ENCODE measurements at places on chromosomes 3 and 15.

DNA sequence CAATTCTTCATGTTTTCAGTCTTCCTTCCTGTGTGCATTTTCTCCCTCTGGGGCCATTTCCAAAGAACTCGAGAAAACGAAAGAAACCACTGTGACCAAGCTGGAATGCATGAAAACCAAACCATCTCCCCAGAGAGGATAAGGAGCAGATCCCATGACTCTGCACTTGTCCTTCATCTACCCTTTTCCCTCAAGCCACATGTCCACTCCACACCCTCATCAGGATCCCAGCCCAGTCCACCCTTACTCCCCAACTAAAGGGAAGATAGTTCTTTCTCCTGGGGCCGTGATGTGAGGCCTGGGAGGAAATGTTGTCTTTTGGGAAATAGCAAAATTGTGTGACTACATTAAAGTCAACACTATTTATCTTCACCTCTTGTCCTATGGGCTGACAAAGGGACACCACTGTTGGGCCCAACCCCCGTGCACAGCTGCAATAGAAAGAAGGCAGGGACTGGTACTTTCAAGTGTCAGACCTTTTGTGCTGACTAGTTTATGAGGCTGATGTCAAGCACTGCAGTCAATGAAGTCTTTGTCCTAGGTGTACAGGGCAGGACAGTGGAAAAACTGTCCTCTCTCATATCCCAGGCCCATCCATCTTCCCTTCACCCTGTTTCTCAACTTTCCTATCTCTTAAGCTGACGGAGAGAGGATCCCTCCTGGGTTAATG, 487.1 kb upstream of the NR2F2 start:
- no peak for DNase-seq

- no peak for DNase-seq
Observed at GRCh38 chr3:29440413-29441305, 159.8 kb downstream of the RBMS3 start.

DNA sequence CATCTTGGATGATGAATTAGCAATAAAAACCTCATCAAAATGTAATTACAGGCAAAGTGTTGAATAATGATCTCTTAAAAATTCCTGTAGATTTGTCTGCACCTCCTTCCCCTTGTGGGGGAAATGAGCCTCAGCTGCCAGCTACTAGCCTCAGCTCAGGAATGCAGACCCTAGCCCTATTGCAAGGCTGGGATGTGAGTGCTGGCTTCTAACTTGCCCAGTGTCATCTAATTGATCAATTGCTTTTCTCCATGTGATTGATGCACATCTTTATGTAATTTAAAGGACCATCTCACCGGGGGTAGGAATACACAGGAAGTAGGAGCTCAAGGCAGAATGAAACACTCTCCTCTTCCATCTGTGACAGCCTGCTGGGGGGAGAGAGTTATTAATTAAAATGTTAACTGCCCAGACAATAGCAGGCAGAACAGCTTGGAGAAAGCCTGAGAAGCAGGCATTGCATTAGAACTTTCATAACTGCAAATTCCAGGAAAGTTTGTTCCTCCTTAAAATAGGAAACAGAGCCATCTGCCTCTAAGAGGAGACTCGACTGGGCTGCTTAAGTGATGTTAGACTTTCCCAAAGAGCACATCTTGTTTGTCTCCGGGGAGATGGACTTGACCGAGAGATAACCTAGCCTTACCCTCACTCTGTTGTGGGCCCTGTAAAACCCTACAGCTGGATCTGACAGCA, 69.6 kb downstream of the LRTM1 start:
- DNase-seq: no peak

- no peak for DNase-seq
Observed at GRCh38 chr3:39166134-39166710, 12.8 kb upstream of the CSRNP1 start.

DNA sequence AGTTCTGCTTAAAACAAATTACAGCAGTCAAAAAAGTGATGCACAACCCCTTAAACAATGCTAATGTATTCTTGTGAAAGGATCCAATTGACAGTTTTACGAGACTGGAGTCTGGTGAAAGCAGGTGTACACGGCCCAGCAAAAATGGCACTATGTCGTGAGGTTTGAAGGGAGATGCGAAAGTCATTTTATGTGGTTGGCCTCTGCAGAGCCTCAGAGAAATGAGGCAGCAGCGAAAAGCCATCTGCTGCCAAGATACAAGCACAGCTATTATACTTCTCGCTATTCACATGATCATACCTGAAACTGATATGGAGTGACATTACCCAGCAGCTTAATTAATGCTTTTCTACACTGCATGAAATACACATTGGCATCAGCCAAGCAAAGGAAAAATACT, 36.4 kb downstream of the MECOM start:
- no peak for DNase-seq

- DNase-seq: no peak
Observed at GRCh38 chr3:136022529-136023263, 57.2 kb downstream of the PPP2R3A start.

- DNase-seq: no peak
Observed at GRCh38 chr3:105385819-105386508, 19.3 kb downstream of the ALCAM start.

- DNase-seq: no peak
Observed at GRCh38 chr3:123372686-123373473, 76.0 kb downstream of the ADCY5 start.

- no peak for DNase-seq
Observed at GRCh38 chr15:69398491-69398891, 15.7 kb upstream of the KIF23 start.

DNA sequence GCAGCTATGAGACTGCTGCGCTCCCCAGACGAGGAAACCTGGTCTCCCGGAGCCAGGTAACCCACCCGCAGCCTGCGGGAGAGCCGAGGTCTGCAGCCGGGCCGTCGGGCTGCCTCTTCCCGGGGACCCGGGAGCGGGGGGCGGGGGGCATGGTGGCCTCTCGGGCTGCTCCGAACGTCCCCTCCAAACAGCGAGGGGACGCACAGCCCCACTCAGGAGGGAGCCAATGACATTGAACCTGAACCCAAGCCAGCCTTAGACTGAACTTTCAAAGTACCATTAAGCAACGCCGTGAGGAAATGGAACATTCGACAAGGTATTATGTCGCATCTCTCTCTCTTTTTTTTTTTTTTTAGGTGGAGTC, 29.8 kb upstream of the ALDH1A3 start:
- no peak for DNase-seq

GRCh38 chr3:190099099-190099498, 21.6 kb downstream of the P3H2 start:
- no peak for DNase-seq

DNA sequence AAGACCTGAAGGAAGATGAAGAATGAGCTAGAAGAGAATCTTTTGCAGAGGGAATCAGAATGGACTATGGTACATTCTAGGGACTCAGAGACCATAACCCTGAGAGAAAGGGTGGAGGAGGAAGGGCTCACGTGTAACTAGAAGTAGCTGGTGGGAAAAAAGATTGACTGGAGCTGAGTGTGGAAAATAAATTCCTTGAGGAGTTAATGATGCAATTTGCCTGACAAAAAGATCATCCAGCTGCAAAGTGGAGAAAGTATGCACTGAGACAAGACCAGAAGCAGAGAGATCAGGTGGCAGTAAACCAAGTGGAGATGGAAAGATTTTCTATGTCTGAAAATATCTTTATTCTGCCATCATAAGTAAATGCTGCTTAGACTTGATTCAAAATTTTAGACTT, 52.9 kb upstream of the TBL1XR1 start:
- no peak for DNase-seq

GRCh38 chr3:112228786-112229185, 65.2 kb downstream of the SLC9C1 start:
- no peak for DNase-seq

GRCh38 chr3:24523988-24524727, 29.5 kb upstream of the THRB start:
- DNase-seq: no peak

GRCh38 chr3:161230621-161231171, 9.6 kb downstream of the NMD3 start:
- DNase-seq: no peak

DNA sequence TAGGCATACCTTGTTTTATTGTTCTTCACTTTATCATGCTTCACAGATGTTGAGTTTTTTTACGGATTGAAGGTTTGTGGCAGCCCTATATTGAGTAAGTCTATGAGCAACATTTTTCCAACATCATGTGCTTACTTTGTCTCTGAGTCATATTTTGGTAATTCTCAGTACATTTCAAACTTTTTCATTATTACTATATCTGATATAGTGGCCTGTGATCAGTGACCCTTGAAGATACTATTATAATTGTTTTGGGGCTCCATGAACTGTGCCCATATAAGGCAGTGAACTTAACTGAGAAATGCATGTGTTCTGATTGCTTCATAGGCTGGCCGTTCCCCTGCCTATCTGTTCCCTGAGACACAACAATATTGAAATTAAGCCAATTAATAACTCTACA, 42.8 kb upstream of the NSMCE3 start:
- DNase-seq: no peak

DNA sequence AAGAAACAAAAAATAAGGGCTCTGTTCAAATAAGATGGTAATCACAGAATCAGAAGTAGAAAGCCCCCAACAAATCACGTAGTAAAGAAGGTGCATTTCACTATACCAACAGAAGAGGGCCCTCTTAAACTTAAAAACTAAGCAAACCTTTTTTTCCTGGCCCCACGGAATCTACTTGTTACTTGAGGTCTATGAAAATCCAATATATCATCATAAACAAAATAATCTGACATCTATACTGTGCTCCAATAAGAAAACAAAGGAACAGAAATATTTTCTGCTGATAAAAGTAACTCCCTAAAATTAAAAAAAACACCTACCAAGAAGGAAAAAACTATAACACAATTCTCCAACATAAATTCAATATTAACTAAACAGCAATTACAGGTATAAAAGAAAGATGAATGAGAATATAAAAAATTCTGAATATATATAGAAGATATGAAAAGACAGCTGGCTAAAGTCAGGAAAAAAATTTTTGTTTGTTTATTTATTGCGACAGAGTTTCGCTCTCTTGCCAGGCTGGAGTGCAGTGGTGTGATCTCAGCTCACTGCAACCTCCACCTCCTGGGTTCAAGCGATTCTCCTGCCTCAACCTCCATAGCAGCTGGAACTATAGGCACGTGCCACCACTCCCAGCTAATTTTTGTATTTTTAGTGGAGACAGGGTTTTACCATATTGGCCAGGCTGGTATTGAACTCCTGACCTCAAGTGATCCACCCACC, 81.8 kb downstream of the CLASP2 start:
- DNase-seq: no peak

GRCh38 chr3:26838026-26838425, 215.5 kb downstream of the LRRC3B start:
- DNase-seq: no peak

DNA sequence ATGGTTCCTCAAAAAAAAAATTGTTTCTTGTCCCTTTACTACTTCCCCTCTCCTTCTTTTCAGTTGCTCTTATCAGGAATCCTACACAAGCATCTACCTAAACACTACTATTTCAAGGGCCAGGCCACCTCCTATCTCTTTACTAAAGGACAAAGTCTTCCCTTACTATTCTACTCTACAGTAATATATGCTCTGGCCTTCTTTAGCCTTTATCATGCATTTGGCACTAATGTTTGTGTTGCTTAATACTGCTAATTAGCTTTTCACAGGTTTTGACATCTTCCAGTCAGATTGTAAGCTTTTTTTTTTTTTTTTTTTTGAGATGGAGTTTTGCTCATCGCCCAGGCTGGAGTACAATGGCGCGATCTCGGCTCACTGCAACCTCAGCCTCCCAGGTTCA, 5.3 kb downstream of the CEP19 start:
- no peak for DNase-seq

- DNase-seq: no peak
Observed at GRCh38 chr3:82128271-82128670, 366.8 kb upstream of the GBE1 start.

DNA sequence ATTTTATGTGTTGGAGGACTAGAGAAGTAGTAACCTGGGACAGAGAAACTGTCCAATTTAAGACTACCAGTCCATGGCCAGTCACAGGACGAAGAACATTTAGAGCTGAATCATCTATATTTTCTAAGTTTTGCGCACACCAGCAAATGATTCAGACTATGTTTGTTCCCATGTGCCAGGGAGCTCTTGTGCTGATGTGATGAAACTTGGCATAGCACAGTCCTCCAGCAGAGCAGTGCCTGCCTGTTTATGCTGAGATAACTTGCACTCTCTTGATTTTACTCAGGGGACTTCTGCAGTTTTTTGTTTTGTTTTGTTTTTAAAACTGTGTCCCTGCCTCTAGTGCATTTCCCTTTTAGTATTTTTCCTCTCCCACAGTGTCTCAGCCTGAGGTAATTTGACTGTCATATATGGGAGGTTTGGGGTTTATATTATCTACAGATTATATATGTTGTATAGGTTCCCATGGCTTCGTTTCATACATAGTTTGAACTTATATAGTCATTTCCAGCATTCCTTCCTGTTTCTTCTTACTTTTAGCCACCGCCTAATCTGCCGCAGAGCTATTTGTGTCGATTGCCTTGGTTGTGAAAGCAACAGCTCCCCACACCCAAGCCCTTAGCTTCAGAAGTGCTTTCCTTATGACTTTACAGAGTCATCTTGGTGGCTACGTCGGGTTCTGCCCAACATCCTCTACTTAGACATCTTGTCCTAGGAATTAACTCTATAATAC, 45.5 kb downstream of the PPM1L start:
- DNase-seq: peak; percentile 88

GRCh38 chr3:187020376-187020775, 90.0 kb downstream of the ST6GAL1 start:
- no peak for DNase-seq

DNA sequence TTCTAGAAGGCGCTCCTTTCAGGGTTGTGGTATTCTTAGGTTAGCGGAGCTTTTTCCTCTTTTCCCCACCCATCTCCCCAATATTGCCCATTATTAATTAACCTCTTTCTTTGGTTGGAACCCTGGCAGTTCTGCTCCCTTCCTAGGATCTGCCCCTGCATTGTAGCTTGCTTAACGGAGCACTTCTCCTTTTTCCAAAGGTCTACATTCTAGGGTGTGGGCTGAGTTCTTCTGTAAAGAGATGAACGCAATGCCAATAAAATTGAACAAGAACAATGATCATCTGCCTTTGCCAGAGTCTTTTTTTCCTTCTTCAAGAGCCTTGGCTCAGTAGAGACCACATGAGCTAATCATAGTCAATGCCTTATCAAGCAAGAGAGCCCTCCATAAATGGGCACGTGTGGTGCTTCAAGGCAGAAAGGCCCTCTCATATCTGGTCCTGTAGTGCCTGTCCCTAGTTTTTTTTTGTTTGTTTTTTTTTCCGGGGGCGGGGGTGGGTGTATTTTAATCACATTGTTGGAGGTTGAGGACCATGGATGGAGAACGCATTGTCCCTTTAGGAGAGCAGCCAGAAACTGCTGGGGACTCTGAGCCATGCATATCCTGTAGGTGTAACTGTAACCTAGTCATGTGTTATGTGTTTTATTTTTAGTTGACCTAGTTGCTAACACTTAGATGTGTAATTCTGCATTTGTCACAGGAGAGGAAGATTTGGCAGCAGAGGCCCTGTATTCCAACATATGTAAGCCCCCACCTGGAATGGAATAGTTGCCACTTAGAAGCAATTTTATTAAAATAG, 64.7 kb upstream of the ACAD9 start:
- DNase-seq: no peak

DNA sequence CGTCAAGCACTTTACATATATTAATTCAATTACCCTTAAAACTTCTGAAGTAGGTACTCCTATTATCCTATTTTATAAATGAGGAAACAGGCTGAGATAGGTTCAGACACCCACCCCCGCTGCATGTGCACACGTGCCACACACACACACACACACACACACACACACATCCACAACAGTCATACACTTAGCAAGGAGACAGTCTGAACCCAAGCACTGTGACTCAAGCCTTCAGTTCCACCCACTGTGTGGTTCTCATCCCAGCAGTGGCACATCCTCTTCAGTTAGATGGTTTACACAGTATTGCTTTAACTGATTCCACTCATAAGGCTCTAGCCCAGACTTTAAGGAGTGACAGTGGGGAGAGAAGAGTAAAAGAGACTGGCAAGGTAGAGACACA, 91.1 kb upstream of the FGF7 start:
- DNase-seq: no peak

Data from activated CD8-positive, alpha-beta memory T cell treated with anti-CD3 and anti-CD28 coated beads, Interleukin-2, amount 10 ng/mL, durations not matched to agents 7 days and 5 days (primary cell).